ENCODE measurements at places on chromosomes 2 and 18.

DNA sequence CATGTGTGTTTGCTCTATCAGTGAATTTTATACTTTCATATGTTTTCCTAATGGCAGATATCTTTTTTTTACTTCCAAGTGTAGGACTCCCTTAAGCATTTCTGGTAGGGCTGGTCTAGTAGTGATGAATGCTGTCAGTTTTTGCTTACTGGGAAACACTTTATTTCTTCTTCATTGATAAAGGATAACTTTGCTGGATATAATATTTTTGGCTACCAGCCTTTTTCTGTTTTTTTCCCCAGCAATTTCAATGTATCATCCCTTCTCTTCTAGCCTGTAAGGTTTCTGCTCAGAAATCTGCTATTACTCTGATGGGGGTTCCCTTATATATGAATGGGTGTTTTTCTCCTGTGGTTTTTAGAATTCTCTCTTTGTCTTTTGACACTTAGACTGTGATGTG is 980.6 kb upstream of the PIK3C3 start:
- no peak for DNase-seq

- no peak for DNase-seq
These were observed 622 bp downstream of the RAB12 start for GRCh38 chr18:8609659-8610458.

- DNase-seq, result no peak
These were observed 31.0 kb downstream of the M1AP start for GRCh38 chr2:74617122-74617521.

DNA sequence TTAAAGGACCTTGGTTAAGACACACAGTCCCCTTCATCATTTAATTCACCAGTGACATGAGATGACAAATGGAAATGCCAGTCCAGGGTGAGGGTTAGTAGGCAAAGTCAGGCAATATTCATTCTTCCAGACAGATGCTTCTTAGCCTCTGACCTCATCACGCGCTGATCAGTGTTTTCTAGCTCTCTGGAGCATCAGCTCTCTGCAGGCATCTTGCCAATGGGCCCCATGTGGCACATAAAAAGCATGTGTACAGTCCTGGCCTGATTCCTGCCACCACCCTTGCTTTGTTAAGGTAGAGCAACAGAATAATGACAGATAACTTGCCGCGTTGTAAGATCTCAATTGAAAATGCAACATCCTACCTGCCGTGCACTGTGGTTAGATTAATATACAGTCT is 20.3 kb upstream of the NPAS2 start:
- no peak for DNase-seq

GRCh38 chr2:139055202-139055601 is 275.0 kb upstream of the NXPH2 start:
- DNase-seq, result no peak

DNA sequence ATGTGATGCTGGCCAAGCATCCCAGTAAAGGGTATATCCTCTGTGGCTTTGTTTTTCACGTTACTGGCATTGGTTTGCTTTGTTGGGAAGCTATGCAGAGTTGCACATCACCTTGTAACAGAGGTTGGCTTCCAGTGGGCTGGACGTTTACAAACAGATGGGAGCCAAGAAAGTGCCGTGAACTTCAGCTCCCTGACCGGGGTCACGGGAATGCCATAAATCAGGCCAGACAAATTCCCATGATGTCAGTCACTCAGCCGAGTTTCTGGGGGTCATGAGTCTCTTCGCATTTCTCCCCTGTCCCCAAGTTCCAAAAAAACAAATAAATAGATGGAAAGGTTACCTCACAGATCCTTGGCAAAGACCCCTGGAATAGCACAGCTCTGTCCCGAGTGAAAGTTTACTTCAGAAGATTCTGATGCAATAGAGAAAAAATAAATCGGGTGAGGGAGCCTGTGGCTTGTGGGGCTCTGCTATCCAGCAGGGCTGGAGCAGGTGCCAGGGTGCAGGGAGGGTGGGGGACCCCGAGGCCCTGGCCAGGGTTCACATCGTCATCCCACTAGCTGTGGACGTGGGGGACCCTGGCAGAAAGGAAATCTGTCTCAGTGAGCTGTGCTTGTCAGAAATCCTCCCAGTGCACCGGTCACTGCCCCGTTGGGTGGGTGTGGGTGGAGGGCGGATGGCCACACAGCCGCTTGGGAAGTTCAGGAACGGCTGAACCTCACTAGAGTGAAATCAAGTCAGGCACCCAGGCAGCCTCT is 27.8 kb downstream of the TWIST2 start:
- DNase-seq, result no peak

DNA sequence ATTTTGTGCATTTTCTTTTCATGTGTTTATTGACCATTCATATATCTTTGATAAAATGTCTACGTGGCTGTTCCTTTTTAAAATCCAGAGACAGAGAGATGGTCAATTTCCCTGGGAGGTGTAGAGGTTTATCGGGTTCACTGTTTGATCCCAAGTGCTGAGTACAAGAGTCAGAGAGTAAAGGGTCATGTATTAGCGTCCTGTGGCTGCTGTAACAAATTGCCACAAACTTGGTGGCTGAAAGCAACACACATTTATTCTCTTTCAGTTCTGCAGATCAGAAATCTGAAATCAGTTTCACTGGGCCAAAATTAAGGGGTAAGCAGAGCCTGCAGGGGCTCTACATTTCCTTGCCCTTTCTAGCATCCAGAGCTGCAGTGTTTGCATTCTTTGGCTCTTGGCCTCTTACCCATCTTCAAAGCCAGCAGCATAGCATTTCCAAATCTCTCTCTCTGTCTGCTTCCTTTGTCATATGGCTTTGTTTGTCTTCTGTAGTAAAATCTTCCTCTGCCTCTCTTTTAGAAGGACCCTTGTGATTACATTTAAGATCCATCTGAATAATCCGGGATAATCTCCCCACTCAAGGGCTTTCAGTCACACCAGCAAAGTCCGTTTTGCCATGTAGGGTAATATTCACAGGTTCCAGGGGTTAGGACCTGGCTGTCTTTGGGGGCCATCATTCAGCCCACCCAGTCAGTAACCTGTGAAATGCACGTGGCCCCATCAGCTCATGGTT is 49.9 kb downstream of the TMEM17 start:
- no peak for DNase-seq

GRCh38 chr2:142174176-142174575 is 43.4 kb upstream of the LRP1B start:
- no peak for DNase-seq

DNA sequence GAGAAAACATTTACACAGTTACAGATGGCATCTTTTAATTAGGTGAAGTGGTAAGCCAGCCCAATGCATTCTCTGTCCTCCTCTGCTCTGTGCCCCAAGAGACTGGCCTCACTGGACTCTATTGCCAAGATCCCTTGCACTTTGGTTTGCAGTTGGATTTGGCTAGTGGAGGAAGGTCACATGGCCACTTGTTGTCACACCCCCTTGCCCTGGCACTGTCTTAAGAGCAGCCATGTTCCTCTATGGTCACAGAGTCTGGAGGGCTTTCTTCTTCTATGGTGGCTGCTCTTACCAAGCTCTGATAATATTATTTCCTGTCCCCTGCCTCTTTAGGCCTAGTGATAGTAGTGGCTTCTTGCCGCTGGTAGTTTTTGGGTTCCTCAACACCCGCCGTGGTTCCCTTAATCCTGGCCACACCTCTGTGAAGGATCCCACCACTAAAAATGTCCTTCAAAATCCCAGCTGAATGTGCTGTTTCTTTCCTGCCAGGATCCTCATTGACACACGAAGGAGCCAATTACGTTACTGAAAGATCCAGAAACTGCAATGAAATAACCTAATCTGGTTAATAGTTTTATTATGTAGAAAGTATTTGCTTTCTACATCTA is 111.1 kb downstream of the CDC42EP3 start:
- DNase-seq, result no peak

DNA sequence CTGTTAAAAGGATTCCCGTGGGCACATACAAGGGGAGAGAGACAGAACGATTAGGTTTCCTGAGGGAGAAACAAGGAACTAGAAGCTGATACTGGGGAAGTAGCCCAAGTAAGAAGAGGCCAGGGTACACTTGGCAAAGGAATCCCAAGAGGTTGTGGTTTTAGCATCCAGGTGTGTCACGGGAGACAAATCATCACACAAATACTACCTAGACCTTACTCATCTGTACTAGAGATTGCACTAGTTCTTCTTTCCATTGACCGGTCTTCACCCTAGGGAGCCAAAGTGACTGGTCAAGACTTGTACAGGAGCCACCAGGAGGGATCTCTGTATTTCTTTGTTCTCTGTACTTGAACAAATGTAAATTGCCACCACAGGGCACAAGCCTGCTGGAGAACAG is 14.2 kb upstream of the NR4A2 start:
- no peak for DNase-seq

DNA sequence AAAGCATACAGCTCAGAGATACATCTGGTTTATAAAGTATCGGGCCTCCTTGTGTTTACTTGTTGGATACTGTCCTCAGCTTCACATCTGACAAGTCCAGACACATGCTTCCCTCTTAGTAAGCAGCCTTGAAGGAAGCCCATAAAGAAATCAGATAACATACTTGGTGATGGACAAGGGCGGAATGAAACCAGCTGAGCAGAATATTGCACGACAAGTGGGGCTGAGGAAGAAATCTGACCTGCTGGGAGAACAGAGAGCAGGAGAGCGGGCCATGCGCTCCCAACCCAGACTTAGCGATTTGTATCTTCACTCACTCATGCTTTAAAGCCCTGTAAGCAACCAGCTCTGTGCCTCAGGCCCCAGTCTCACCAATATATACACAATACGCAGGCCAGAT is 208.4 kb downstream of the CDH20 start:
- no peak for DNase-seq

DNA sequence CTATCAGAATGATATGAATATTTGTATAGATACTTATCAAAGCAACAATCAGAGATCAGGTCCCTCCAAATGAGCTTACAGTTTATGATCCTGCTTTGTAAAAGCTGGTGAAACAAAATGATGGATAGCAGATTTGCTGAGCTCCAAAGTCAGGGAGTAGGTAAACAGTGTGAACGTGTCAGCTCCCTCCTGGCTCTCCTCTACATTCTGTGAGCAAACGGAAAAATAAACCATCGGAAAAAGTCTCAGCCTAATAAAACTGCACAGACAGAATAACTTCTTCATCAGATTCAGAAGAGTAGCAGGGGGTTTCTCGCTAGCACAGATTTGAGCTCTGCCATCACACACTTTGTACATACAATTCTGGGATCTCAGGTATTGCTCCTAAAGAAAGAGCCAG is 51.3 kb downstream of the BCL11A start:
- no peak for DNase-seq

DNA sequence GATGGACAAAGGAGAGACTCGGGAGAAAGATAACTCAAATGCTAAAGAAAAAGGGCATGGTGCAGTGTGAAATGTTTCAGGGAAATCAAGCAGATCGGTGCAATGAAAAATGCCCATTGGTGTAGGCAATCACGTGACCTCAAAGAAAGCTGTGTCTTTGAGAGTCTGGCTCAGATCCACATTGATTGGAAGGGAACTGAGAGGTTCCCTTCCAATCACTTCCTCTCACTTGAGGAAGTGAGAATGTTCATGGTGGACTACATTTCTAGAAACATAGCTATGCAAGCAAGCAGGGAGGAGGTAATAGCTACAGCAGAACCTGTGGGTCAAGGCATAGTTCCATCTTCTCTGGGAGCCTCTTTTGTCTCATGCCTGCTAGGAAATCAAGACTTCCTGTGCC is 187.4 kb downstream of the LPIN1 start:
- no peak for DNase-seq

DNA sequence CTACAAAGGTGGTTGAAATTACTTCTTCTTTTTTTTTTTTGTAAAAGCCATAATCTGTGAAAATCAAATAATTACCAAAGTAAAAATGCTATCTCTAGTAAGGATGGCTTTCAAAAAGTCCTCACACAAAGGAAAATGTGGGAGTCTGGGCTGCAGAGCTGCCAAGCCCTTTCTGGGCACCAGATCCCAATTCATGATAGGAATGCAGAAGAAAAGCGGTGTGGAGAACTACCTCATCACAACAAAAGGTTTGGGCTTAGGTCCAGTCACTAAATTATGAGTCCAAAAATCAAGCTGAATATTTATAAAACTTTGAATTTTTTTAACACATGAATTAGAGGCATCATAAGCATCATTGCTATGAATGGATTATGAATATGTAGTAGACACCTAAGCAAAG is 30.8 kb upstream of the EPHA4 start:
- DNase-seq, result no peak

- DNase-seq, result no peak
These were observed 6.7 kb upstream of the CHCHD5 start for GRCh38 chr2:112577756-112578155.

DNA sequence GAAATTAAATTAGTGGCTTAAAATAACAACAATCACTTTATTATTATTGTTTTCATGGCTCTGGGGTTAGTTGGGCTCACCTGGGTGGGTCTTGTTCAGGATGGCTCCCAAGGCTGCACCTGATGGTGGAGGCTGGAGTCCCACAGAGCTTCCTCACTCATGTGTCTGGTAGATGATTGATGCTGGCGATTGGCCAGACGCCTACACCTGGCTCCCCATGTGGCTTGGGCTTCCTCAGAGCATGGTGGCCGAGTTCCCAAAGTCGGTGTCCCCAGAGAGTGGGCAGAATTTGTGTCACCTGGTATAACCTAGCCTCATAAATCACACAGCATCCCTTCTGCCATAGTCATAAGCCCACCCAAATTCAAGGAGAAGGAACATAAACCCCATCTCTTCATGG is 18.2 kb downstream of the DBI start:
- DNase-seq, result no peak

GRCh38 chr2:120828829-120829632 is 93.4 kb downstream of the GLI2 start:
- no peak for DNase-seq

DNA sequence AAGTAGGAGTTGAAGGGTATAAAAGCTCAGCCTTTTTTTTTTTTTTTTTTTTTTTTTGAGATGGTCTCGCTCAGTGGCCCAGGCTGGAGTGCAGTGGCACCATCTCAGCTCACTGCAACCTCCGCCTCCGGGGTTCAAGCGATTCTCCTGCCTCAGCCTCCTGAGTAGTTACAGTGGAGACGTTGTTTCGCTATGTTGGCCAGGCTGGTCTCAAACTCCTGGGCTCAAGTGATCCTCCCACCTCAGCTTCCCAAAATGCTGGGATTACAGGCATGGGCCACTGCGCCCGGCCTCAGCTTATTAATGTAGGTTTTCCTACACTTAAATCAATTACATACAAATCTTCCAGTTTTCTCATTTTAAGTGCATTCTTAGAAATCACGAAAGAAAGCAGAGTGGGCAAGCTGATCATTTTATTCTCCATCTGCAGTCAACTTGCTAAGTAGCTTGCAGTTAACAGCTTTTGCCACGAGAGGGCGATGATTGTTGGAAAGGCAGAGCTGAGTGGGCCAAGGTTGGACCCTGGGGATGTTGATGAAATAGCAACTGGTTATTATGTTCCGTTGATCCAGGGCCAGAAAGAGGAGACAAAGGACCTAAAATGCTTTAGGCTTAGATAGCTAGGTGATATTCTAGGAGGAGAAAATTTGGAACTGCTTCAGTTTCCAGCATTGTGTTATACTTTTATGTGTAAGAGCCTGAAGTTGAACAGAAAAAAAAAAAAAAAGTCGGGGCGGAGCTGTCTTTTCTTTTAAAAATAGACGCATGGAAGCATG is 234.4 kb upstream of the EPAS1 start:
- peak; percentile 63 for DNase-seq
